ENCODE measurements at places on chromosomes 13 and 19. TPM values are rescaled to one million over a fixed set of nuclear protein-coding genes. Genes with fewer than 3 reads are reported as not detected.

The C19orf67 gene
- total RNA-seq: not detected

The MYH14 gene
- total RNA-seq: 48.7 TPM

The ZNF813 gene
- 3.3 TPM for total RNA-seq

The ZNF99 gene
- total RNA-seq: 0.49 TPM

The PGLYRP2 gene
- total RNA-seq: not detected

The HS6ST3 gene
- 0.22 TPM for total RNA-seq

The CAMSAP3 gene
- not detected for total RNA-seq

The BEST2 gene
- total RNA-seq: not detected

GRCh38 chr19:11023710-11024109 lies 62.9 kb downstream of the SMARCA4 start:
- no peak for DNase-seq

DNA sequence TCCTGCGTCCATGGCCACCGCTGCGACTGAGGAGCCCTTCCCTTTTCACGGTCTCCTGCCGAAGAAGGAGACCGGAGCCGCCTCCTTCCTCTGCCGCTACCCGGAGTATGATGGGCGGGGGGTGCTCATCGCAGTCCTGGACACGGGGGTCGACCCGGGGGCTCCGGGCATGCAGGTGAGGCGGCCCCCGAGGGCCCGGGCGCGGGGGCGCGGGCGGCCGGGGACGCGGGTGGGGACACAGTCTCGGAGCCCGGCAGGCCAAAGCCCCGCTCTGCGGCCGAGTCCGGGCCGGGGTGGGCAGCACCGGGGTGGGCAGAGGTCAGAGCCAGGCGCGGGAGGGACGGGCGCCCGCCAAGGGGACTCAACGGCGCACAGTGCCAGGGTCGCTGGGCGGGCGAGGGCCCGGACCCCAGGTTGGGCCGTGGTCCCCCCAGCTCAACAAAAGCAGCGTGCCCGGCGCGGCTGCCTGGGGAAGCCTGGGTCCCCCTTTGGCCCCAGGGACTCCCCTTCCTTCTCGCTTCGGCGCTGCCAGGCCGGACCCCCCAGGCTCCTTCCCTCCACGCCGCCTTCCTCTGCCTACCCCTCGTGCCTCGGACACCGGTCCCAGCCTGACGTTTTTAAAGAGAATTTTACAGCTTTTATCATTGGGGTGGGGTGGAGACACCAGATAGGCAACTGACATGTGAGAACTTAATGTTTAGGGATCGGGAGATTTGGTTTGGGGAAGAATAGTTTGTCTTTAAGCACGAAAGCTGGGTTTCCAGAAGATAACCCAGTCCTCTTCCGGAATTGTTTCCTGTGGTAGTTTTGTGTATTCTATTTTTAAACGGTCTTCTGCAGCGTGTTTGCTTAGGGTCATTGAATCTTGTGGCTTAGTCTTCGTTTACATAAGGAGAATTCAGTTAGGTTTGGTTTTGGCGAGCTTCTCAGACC lies 509 bp downstream of the TPP2 start:
- DNase-seq: no peak

DNA sequence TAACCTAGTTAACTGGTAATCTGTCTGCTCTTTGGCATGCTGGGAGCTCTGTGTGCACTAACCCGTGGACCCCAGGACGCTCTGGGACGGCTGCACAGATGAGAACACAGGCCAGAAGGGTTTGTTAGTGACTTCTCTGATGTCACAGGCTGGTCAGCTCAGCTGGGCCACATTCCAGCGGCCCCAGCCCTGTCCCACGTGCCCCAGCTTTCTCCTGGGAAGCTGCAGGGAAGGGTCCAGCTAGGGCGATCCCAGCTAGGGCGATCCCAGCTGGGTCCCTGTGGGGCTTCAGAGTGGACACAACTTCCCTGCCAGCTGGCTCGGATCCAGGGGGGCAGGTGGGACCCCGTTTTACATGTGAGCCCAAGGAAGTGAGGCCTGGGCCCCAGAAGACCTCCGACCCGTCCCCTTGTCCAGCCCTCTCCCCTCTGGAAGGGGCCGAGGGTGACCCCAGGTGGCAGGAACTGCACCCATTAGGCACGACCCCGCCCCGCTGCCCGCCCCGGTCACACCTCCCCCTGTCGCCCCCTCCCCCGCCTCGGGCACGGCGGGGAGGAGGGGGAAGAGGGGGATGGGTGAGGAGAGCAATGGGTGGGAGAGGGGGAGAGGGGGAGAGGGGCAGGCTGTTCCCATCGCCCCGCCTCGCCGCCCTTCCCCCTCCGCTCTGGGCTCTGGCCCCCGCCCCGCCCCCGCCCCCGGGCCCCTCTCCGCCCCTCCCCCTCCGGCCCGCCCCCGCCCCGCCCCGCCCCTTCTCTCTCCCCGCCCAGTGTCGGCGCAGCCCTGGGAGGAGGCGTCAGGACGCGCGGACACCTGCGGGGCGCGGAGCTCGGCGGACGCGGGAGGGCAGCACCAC lies 75.2 kb upstream of the MCF2L start:
- no peak for DNase-seq

- no peak for DNase-seq
Measured at GRCh38 chr13:111590796-111591195, 270.4 kb downstream of the TEX29 start.

DNA sequence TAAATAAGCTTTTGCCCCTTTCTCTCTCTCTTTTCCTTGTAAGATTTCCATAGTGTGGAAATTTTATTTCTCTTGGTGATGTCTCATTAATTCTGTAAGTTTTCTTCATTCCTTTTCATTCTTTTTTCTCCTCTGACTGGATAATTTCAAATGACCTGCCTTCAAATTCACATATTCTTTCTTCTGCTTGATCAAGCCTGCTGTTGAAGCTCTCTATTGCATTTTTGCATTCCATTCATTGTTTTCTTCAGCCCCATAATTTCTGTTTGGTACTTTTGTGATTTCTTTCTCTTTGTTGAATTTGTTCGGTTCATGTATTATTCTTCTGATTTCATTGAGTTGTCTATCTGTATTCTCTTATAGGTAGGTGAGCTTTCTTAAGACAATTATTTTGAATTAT lies 42.2 kb upstream of the ZNF507 start:
- DNase-seq: no peak

- DNase-seq: no peak
Measured at GRCh38 chr19:30884146-30884812, 465.0 kb downstream of the TSHZ3 start.

DNA sequence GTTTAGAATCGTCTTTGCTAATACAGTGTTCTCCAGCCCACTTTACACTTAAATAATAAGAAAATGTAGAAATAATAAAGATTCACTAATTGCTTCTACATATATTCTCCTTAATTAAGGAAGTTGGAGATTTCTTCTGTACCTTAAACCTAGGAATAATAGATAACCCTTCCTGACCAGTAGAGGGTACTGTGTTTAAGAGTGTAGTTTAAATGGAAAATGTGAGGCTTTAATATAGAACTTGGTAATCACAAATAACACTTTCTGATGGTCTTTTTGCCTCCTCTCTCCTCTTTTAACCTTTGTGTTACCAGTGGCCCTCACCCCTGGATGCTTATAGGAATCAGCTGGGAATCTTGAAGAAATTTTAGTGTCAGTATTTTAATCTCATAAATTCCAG lies 20.7 kb downstream of the POMP start:
- DNase-seq: no peak

- no peak for DNase-seq
Measured at GRCh38 chr13:74061926-74062595, 72.1 kb downstream of the KLF12 start.

GRCh38 chr13:39038569-39039030 lies 344 bp downstream of the NHLRC3 start:
- DNase-seq: no peak

DNA sequence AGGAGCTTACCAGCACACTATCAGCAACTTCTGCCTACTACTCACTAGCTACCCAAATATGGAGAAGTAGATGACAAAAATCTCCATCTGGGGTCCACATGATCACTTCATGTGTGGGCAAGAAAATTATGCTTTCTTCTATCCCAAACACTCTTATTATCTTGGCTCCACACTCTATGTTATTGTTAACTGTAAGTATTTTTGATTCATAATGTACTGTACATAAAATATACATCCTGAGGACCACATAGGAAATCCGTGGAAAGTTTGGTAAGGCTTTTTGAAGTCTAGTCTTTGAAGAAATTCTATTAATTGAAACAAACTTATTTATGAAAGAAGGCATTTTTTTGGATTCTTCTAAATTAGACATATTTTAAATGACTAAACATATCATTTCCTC lies 378.8 kb downstream of the DACH1 start:
- DNase-seq: no peak

- no peak for DNase-seq
Measured at GRCh38 chr13:88294368-88294767, 623.2 kb downstream of the SLITRK5 start.

DNA sequence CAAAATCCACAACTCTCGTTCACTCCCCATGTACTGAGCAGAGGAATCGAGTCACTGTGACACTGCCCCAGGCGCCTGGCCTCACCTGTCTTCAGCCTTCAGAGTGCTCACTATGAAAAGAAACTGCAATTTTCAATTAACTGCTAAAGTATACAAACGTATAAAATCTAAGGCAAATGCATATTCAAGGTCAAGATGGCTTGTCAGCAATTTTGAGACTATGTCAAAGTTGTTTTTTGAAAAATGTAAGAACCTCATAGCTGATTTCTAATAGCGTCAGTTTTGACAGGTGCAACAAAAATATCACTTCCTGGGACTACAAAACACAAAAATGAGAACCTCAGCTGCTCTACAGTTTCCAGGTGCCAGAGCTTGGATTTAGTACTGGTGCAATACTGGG lies 31.4 kb downstream of the TUBGCP3 start:
- DNase-seq: no peak

DNA sequence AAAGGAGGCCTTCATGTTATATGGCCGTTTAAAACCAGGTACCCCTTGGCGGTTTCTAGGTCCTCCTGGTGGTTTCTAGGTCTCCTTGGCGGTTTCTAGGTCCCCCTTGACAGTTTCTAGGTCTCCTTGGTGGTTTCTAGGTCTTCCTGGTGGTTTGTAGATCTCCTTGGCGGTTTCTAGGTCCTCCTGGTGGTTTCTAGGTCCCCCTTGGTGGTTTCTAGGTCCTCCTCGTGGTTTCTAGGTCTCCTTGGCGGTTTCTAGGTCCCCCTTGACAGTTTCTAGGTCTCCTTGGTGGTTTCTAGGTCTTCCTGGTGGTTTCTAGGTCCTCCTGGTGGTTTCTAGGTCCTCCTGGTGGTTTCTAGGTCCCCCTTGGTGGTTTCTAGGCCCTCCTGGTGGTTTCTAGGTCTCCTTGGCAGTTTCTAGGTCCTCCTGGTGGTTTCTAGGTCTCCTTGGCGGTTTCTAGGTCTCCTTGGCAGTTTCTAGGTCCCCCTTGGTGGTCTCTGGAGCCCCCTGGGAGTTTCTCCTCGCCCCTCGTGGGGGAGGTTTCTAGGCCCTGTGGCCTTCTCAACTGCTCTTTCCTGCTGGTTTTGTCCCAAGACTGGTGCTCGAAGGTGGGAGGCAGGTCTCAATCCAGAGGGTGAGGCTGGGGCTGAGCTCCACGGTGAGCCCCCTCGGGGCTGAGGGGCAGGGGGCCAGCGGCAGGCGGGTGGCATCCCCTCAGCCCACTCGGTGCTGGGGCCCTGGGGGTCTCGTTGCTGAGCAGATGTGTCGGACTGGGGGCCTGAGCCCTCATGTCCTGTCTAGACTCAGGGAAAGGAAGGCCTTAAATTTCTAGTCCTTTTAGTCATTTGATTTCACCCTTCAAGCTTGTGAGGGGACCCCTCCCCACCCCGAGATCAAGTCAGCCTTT lies 8.0 kb downstream of the HCN2 start:
- no peak for DNase-seq

GRCh38 chr13:70634893-70635292 lies 526.6 kb upstream of the KLHL1 start:
- no peak for DNase-seq

GRCh38 chr19:1169411-1169791 lies 4.7 kb downstream of the SBNO2 start:
- DNase-seq: peak; percentile 63

GRCh38 chr13:19591864-19592263 lies 30.5 kb upstream of the TPTE2 start:
- no peak for DNase-seq

DNA sequence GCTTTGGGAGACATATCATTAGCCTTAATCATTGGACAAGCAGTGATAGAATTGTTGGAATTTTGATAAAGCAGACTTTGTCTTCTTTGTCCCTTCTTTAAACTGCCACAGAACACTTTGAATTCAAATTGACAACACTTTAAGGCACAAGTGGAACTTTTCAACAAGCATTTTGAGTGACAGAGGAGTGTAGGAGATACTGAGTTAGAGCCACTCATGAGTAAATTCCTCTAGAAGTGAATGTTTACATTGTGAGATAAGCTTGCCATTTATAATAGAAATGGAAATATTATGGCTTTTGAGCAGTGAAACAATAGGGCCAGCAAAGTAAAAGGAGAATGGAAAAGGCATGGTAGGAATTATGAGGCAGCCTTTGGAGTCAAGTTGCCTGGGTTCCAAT lies 515.8 kb downstream of the SLITRK6 start:
- no peak for DNase-seq

- DNase-seq: no peak
Measured at GRCh38 chr13:21435687-21436151, 23.4 kb downstream of the ZDHHC20 start.

GRCh38 chr13:44191103-44191502 lies 182.5 kb upstream of the SERP2 start:
- no peak for DNase-seq

GRCh38 chr19:850221-850978 lies 1.7 kb upstream of the ELANE start:
- peak; percentile 92 for DNase-seq

- DNase-seq: no peak
Measured at GRCh38 chr19:3187662-3188511, 2.2 kb downstream of the NCLN start.

GRCh38 chr13:86848716-86849115 lies 822.5 kb upstream of the SLITRK5 start:
- DNase-seq: no peak

- DNase-seq: no peak
Measured at GRCh38 chr13:21749410-21749809, 78.5 kb downstream of the FGF9 start.

- peak; percentile 84 for DNase-seq
Measured at GRCh38 chr19:4567584-4568071, 8.1 kb upstream of the SEMA6B start.

DNA sequence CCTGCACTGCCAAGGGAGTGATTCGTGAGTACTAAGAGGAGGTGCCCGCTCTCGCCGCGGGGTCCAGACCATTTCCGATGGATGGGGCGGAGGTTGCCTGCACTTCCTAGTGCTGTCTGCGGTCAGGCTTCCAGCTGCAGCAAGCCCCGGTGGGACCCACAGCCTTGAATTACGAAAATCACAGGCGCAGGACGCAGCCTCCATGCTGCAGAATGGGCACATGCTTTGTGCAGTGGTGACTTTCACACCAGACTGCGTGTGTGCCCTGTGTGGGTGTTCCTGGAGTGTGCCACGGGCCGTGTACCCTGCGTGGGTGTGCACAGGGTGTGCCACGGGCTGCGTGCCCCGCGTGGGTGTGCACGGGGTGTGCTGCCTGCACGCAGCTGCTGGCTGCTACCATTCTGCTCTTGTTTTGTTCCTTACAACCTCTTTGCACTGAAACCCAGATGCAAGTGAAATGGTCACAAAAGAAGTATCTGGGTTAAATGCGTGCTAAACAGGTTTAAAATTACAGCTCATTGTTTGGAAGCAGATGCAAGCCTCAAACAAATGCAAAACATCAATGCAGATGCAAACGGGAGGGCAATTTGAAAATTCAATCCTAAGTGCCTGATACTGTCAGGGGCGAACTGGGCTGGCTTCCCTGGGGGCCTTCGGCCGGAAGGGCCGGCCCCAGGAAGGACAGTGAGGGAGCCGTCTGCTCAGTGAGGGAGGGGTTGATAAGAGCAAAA lies 221.2 kb upstream of the SOX1 start:
- DNase-seq: no peak

GRCh38 chr13:21823416-21823815 lies 152.5 kb downstream of the FGF9 start:
- no peak for DNase-seq

- DNase-seq: no peak
Measured at GRCh38 chr19:33510462-33511194, 11.0 kb downstream of the PEPD start.

All from sciatic nerve (tissue), 2 donors.